ENCODE measurements at places on chromosomes 6 and 20. TPM values are rescaled to one million over a fixed set of nuclear protein-coding genes. Genes with fewer than 3 reads are reported as not detected.

DNA sequence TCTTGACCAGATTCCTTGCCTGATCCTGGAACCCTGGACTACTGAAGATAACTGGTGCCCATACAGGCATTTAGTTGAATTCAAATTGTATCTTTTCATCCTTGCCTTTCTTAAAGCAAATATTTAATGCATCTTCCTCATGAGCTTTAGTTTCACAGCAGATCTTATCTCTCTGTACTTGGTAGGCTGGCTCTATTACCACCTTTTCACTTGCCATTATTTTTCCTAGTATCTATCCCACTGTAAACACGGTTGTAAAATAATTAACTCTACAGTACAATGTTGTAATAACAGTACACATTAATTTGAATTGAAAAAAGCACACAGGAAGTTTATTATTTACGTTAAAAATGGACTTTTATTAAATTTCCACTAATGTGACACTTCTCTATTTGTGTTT, 1286.9 kb downstream of the GRIK2 start:
- DNase-seq = no peak

- no peak for DNase-seq
These were observed 132.1 kb downstream of the CEBPB start for GRCh38 chr20:50322703-50323131.

DNA sequence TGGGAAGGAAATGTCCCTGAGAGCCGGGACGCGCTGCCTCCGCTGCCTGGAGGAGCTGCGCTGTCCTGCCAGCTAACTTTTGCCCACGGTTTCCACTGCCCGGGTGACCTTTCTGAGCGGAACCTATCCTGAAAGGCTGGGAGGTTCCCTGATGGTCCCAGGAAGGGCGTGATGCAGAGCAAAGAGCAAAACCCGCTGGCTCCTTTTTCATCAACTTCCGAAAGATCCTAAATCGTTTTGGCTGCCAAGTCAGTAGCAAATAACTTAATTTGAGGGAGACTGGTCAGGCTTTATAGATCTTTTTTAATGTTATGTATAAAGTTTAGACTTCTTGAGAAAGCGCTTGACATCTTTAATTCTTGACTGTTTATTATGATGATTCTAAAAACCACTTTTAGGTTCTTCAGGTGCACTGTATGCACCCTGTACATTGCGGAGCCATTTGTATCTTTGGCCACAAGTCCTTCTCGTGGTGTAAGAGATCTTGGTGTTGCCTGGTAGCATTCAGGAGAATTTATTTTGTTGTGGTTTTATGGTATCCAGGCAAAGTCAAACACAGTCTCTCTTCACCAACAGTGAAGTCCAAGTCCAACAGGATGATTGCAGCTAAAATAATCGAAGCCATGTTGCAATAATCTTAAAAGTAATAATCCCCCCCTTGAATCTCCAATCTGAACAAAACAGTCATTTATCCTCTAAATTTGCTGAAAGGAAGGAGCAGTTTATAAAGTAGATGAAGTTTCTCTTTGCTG, at the start of gene SYNE1:
Gene SYNE1, minus strand, starts transcription at position 67 of the 752 bp plus-strand sequence. CDS start 9,031 bp downstream, outside the sequence.
- DNase-seq = no peak

- DNase-seq = no peak
These were observed 1137.7 kb downstream of the EPHA7 start for GRCh38 chr6:92281571-92282076.

DNA sequence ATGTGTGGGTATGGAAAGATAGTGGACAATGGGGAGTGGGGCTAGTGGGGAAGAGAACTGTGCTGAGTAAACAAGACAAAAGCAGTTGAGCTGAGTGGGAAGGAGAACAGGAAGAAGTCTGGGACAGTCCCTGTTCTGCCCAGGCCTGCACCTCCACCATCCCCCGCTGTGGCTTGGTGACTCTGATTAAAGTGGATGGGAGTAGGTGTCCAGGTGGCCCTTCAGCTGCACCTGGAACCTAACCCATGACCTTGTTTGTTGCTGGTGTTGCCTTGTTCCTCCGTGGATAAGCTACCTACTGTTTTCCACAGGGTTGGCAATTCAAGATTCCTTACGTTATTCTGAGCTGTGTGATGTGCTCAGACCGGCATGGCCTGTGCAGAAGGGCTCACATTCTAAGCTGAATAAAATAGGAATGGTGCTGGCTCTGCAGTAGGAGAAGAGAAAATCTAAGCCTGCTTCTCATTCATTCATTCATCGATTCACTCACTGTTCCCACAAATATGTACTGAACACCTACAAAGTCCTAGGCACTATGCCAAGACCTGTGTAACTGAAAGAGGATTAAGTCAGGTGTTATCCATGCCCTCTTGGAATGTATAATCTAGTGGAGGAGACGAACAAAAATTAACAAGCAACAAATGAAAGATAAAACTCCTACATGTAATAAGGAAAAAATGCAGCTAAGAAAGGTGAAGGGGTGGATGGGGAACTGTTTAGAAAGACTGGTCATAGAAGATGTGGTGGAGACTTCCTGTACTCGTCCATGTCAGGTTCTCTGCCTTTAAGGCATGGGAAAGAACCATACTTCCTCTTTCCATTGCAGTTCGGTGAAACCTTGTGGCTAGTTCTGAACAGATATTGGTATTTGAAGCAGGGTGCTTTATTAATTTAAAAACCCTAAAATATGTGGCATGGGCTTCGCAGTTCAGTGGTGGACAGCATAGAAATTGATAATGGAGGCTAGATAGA, 10.1 kb upstream of the CALHM6 start:
- DNase-seq = no peak

DNA sequence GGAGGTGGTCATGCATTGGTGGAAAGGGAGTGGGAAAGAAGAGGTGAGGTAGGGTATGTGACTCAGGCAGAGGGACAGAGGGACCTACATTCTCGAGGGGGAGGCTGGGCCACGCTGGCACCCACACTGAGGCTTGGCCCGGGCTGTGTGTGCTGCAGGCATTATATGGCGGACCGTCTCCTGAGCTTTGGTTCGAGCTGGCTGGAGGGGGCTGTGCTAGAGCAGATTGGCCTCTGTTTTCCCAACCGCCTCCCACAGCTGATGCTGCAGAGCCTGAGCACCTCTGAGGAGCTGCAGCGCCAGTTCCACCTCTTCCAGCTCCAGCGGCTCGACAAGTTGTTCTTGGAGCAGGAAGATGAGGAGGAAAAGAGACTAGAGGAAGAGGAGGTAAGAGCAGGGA, 23.4 kb downstream of the DNPH1 start:
- no peak for DNase-seq

DNA sequence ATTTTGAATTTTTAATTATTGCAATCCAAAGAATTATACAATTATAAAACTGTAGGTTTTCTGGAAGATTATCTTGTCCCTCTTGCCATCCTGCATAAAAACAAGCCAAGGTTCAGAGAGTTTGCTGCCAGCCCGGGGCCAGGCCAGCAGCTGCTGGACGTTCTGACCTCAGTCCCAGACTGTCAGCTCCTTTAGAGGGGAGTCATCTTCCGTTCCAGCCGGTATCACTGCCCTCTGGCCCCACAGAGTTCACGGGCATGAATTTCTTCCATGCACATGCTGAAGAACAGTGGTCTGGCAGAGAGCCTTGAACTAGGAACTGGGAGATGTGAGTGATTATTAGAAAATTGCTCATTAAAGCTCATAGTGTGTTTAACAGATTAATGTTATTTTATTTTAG, 130.4 kb upstream of the QKI start:
- DNase-seq = no peak

DNA sequence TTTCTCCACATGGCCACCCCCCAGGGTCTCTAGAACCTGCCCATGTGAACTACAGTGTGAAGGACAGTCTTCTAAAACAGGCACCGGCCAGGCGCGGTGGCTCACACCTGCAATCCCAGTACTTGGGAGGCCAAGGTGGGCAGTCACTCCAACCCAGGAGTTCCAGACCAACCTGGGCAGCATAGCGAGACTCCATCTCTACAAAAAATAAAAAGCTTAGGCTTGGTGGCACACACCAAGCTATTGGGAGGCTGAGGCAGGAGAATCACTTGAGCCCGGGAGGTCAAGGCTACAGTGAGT, 13.7 kb downstream of the ACSS1 start:
- DNase-seq = no peak

DNA sequence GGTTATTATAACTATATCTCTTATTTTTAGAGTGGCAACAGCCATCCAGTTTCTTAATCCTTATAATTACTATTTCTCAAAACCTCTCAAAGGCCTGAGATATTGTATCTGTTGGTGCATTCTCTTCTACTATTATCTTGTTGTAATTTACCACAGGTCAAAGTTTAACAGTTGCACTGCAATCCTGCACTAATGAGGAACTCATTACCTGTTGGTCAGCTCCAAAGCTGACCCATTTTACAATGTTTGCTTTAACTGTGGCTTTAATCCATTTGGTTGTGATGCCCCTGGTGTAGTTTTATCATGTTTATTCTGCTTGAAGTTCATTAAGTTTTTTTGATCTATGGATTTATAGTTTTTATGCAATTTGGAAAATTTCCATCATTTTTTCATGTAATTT, 6.3 kb upstream of the ADGB start:
- no peak for DNase-seq

DNA sequence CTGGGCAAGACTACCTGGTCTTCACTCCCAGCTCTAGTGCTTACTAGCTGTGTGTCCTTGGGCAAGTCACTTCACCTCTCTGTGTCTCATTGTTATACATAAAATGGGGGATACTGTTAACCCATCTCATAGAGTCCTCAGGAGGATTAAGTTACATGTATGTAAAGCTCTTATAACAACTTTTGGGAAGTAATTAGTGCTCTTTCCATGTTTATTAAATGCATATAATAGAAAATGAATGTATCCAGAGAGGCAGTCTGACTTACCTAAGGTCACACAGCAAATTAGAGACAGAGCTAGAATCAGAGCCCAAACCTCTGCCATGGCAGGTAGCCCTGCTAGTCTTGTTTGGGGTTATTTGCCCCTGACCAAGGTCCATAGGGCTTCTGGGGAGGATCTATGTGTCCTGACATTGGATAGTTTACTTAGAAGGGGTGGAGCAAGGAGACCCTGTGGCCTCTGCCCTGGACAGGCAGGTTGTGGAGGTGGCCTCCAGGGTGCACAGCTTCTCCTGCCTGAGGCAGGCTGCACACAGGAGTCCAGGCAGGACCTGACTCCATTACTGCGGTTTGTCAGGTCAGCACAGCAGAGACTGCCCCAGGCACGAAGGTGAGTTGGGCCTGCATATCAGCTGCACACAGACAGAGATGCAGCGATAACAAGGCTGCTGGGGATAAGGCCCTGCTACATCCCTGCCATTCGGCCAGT, 8.4 kb upstream of the MAPK13 start:
- DNase-seq = no peak

- no peak for DNase-seq
These were observed 812 bp upstream of the SMIM13 start for GRCh38 chr6:11092668-11093375.

DNA sequence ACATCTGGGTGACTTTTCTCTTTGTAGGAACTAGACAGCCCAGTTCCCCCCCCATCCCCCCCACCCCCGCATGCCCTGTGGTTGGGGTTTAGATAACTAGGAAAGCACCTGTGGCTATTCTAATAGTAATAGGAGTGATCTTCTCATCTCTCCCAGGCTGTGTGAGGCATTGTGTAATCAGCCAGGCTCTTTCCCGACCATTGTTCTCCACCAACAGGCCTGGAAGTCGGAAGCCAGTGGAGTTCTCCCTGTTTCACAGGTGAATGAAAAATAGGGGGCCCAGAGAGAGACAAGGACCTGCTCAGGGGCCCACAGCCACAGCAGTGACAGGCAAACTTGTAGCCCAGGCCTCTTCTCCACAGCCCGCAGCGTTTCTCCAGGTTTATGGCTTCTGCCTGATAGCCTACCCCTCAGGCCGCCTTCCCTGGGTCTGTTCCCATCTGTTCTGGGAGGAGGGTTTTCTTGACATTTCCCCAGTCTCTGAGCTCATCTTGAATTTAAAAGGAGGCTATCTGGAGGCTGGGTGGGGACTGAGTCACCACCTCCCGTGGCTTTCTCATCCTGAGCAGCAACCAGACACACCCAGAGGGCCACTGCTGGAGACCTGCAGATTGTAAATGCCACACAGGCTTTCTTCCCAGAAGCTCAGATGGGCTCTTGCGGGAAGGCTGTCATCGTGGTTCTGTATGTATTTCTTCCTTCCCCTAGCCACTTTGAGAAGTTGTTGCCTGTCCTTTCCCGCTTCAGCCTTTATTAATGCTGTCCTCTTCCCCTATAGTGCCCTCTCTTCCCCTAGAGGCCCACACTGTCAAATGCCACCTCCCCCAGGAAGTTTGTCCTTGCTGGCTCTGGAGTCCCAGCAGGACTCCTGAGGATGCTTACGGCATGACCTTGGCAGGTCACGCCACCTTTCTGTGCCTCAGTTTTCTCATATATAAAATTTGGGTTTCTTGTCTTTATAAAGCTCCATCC, 75.9 kb upstream of the MYL9 start:
- peak; percentile 56 for DNase-seq

GRCh38 chr6:53216301-53216700, 67.7 kb upstream of the GCM1 start:
- DNase-seq = no peak

- DNase-seq = no peak
These were observed 77.5 kb upstream of the CD83 start for GRCh38 chr6:14040042-14040441.

- no peak for DNase-seq
These were observed 7.2 kb downstream of the KIF16B start for GRCh38 chr20:16566080-16566479.

DNA sequence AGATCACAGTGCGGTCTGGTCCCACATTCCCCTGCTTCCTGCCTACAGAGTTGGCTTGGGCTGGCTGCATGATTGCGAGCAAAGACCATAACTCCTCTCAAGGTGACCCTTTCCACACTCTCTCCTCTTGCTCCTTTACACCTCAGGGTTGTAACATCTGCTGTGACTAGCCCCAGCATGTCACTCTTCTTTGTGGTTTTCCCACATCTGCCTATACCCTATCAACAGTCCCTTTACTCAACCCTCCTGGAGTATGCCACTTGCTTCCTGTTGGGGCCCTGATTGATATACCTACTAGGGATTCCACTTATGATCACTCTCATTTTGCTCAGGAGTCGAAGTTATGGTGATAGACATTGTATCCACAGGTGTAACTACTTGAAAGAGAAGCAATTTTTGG, 58.9 kb upstream of the SGK1 start:
- DNase-seq = no peak

GRCh38 chr20:7029019-7029418, 261.5 kb downstream of the BMP2 start:
- DNase-seq = no peak

GRCh38 chr20:7387638-7388193, 552.5 kb downstream of the HAO1 start:
- no peak for DNase-seq

- DNase-seq = no peak
These were observed 45.3 kb upstream of the IFNGR1 start for GRCh38 chr6:137264311-137265075.

SNX9 gene
- total RNA-seq = 83.5 TPM

GTSF1L gene
- total RNA-seq = not detected

MAS1L gene
- total RNA-seq = not detected
